ENCODE measurements at places on chromosomes 4 and X.

DNA sequence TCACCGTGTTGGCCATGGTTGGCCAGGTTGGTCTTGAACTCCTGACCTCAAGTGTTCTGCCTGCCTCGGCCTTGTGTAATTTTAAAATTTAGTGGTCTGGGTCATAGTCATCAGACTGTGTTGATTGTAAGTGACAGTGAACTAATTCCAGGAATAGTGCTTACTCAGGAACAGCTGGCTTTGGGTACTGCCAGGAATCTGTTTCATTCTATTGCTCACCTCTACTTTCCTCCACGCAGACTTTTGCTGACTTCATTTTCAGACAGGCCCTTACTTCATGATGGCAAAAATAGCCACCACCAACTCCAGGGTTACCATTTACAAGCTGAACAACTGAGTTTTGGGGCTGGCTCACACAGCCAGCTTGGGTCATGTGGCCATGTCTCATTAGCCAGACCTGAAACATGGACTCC is 54.6 kb downstream of the FNIP2 start:
- DNase-seq: no peak

DNA sequence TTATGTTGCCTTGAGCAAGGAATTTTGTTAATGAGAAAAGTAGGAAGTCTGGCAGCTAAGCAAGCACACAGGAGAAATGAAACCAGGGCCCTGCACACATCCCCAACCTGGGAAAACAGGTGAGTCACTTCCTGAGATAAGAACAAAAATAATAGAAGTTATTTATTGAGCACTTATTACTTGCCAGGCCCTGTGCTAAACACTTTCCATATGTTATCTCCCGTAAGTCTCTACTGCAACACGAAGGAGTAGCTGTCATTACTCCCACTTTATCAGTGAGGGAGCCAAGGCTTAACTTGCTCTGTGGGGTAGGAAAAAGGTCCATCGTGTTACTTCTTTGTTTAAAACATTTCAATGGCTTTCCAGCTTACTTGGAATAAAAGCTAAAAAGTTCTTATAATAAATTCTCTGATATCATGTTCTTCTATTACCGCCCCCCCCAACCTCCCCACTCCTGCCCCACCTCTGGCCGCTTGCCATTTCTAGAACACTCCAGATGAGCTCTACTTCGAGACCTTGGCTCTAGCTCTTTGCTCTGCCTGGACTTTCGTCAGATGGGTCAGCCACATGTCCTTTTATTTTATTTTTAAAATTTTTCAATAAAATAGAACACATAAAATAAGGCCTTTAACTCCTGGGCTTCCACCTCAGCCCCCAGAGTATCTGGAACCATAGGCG is 36.3 kb upstream of the PLAC8 start:
- no peak for DNase-seq

GRCh38 chr4:169385376-169385775 is 114.6 kb upstream of the SH3RF1 start:
- DNase-seq: no peak

DNA sequence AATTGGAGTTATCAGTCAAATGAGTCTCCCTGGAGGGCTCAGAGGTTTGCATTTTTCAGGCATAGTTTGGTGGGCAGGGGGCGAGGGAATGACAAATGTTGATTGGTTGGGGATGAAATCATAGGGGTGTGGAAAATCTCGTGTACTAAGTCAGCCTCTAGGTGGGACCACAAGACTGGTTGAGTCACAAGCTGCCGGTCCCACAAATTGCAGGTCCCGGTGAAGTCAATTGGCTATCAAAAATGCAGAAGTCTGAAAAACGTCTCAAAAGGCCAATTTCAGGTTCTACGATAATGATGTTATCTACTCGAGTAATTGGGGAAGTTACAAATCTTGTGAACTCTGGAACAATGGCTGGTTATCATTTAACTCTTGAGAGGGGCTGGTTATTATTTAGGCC is 98.8 kb upstream of the DHX15 start:
- DNase-seq: no peak

DNA sequence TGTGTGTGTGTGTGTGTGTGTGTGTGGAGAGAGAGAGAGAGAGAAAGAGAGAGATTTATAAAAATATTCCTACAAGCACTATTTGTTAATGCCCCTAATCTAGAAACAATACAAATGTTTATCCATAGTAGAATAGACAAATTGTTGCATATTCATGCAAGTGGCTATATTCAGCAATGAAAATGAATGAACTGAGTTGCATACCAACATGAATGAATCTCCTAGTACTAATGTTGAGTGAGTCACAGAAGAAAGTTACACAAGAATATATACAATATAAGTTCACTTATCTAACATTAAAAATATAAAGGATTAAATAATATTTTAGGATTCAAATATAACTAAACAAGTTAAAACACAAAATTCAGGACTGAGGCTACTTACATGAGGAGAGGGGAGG is 456.8 kb upstream of the AMOT start:
- no peak for DNase-seq

DNA sequence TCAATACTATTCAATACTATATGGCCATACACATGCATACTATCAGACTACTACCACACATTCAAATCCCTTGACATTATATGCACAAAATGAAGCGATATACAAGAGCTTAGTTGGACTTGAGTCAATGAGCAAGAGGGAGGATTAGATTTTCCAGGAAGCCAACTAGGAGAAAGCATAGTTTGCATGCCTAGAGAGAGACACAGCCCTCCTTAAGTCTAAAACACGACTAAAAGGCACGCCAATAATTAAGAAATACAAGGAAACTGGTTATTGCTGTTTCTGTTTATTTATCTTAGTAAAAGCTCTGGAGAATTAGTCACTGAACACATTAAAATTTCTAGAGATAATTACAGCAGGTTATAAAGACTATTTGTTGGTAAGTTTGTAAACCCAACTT is 21.8 kb downstream of the MBNL3 start:
- no peak for DNase-seq

- no peak for DNase-seq
These were observed 21.8 kb downstream of the TLR2 start for GRCh38 chr4:153705743-153706468.

DNA sequence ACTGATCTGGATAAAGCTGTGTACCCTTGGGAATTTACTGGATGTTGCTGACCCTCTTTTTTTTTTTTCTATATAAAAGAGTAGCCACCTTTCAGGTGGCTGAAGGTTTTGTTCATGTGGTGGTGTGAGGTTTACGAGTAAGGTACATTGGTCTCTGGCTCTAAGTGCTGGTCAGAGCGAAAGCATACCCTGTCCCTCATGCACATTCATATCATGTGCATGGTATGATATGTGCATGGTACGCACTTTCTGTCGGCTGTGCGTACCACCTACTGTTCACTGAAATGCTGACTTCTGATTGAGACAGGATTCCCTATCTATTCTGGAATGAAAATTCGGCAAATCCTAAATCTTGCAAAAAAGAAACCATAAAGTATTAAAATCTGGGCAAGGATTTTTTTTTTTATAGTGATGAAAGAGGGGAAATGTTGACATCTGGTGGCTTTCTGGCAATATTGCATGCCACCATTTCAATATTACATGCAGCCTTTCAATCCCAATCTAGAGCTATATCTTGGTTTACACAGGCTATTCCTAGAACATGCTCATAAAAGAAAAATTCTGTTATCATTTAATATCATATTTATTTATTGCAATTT is 32.8 kb downstream of the FAM149A start:
- DNase-seq: no peak

GRCh38 chr4:118712872-118713271 is 27.7 kb downstream of the METTL14 start:
- DNase-seq: no peak

DNA sequence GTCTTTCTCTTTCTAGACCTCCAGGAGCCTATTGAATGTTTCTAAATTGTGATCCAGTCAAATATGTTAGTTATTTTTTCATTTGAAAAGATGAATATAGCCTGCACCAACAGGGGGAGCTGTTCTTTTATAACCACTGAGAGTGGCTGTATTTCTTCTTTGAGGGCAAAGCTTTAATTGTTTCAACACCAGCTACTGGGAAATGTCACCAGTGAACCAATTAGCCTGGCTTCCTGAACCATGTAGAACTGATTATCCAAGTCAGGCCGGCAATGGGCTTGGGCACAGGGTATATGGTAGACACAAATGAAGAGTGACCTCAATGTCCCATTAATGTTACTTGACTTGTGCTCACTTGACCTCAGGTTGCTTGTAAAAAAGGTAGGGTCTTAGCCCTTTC is 4.8 kb upstream of the DAPP1 start:
- DNase-seq: peak; percentile 67

DNA sequence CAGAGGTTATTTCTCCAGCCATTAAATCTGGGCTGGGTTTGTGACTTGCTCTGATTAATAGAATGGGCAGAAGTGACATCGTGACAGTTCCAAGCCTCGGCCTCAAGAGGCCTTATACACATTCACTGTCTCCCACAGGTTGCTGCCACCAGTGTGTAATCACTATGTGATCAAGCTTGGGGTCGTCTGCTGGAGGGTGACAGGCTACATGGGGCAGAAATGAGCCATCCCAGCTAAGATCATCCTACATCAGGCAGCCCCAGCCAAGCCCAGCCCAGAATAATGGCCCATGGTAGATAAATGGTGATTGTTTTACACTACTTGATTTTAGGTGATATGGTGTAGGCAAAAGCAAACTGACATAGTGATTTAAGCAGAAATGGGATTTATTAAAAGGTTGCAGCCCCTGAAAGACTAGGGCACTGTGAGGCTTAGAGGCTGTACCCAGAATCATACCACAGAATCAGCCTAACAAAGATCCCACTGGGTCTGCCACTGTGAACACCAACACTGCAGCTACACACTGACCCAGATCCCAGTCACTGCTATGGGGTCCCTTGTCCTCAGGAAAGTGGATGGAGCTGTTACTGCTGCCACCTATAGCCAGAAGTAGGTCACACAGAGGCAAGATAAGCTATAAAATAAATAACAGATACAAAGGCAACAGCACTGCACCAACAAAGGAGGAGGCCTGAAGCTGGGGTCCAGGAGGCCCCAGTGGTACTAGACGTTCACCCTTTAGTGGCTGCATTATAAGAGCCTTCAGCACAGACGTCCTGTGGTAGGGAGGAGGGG is 159.6 kb upstream of the RBPJ start:
- no peak for DNase-seq

- DNase-seq: no peak
These were observed 98.4 kb downstream of the AREG start for GRCh38 chr4:74543231-74543781.

DNA sequence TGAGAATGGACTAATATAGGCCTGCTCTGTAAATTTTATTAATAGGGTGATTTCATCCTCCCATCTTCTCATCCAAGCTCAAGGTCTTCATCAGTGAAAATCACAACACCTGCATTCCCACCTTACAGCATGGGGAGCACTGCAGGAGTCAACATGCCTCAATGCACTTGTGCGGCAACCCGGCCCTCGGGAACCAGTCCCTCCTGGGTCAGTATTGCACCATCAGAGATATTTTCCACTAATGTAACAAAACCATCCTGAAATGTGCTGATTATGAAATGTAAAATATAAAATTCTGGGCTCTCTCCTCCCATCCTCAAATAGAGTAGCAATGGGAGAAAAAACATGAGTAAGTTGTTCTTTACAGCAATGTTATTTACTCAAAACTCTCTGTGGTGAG is 13.0 kb downstream of the USP46 start:
- DNase-seq: no peak
